ENCODE measurements at places on chromosomes 6 and 20. TPM values are rescaled to one million over a fixed set of nuclear protein-coding genes. Genes with fewer than 3 reads are reported as not detected.

SIRPG gene
- total RNA-seq: not detected

TRIM15 gene
- not detected for total RNA-seq

EPB41L1 gene
- total RNA-seq: 48.2 TPM

MAS1 gene
- not detected for total RNA-seq

SLC17A1 gene
- not detected for total RNA-seq

RNF144B gene
- total RNA-seq: 4.6 TPM
